ENCODE measurements at places on chromosomes 5 and 9. TPM values are rescaled to one million over a fixed set of nuclear protein-coding genes. Genes with fewer than 3 reads are reported as not detected.

Gene SHOC1
- total RNA-seq = not detected

Gene RGS3
- 76.0 TPM for total RNA-seq

Gene DNAI1
- total RNA-seq = not detected

Gene DMRTA1
- total RNA-seq = 0.94 TPM

- DNase-seq = no peak
Measured at GRCh38 chr5:111553868-111554267, 41.5 kb upstream of the STARD4 start.
